ENCODE measurements at places on chromosomes 3 and 15.

- DNase-seq: no peak
These were observed 44.6 kb downstream of the PTPN23 start for GRCh38 chr3:47425383-47425778.

- no peak for DNase-seq
These were observed 110.1 kb upstream of the SKOR1 start for GRCh38 chr15:67715170-67715569.

DNA sequence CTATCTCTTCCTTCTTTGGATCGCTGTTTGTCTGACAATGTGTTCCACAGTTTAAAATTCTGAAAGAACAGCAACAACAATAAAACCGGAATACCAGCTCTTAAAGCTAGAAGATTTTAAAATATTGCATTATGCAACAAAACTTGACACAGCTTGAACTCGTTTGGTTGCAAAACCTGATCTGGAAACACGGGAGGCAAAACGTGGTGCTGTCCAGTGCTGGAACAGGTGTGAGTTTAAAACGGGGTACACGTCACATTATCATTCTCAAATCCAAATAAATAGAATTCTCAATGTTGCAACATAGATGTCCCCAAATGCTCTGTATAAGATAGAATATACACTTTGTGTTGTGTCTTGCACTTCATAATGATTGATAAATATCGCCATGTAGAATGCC is 110.9 kb upstream of the LYSMD4 start:
- no peak for DNase-seq

DNA sequence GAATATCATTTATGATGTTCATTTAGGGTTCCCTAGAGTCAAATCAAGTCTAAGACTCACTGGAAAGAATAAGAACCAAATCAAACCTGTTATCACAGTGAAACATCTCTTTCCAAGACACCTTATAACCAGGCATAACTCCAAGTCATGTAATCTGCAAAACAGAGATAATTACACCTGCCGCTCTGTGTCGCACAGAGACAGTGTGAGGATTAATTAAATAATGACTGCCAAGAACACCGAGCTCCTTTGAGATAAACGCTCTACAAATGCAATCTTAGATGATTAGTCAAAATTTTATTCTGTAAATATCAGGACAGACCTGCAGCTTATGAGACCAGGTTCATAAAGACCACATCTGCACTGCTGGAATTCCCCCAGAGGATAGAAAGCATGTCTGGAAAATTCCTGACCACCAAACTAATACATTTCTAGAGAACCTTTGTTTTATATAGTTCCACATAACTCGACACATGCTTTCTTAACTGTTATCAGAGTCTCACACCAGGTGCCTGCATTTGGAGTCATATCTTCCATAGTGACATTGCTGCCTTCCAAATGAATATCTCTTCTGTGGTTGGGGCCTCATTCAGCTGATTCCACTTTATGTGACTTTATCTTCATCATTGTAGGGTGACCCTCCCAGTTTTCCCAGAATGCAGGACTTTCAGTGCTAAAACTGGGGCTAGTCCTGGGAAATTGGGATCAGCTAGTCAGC is 252.8 kb downstream of the CD47 start:
- DNase-seq: no peak

- peak; percentile 79 for DNase-seq
These were observed 30.2 kb downstream of the KCNAB1 start for GRCh38 chr3:156150434-156151066.

- no peak for DNase-seq
These were observed 32.2 kb downstream of the PTPN23 start for GRCh38 chr3:47412842-47413520.
